ENCODE measurements at places on chromosomes 11 and 22.
A peak's percentile ranks its signal among the peaks of the same experiment; 100 is the strongest.

GRCh38 chr11:1572197-1573076, at the start of gene DUSP8:
Gene DUSP8, minus strand, starts transcription at chr11:1572271. Its CDS starts 6,445 bp downstream, at chr11:1565826.
- DNase-seq, result peak; percentile 81

GRCh38 chr22:25672289-25673084, 69.5 kb upstream of the MYO18B start:
- DNase-seq, result no peak

- DNase-seq, result peak; percentile 64
These were observed 9.5 kb downstream of the RBMXL2 start for GRCh38 chr11:7098235-7098832.

GRCh38 chr11:515131-515530, 8.1 kb upstream of the RNH1 start:
- no peak for DNase-seq

GRCh38 chr11:95835351-95835750, 45.1 kb downstream of the CEP57 start:
- DNase-seq, result no peak

DNA sequence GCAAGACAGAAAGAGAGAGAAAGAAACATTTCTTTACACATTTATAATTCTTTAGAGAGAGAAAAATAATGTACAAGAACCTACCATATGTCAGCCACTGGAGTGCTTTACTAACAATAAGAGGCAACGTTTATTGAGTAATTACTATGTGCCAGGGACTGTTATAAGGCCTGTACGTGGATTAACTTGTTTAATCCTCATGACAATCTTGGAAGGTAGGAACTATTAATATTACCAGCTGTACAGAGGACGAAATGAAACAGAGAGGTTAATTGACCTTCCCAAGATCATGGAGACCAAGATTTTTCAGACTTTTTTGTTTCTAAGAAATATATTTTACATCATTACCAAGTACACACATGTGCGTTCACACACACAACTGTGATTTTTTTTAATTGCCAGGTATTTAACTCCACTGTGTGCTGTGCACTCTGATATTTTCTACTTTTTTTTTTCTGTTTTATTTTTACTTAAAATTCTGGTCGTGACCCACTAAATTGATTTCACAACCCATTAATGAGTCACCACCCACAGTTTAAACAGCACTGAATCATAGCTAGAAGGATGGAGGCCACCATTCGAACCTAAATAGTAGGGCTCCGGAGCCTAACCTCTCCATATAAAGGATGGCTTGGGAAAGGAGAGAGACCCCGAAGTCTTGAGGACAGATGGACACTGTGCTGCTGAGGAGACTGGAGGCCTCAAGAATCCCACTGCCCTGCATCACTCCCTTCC, 21.4 kb downstream of the CREB3L1 start:
- DNase-seq, result no peak

GRCh38 chr22:11628651-11629511, 3899.1 kb upstream of the OR11H1 start:
- DNase-seq, result no peak

DNA sequence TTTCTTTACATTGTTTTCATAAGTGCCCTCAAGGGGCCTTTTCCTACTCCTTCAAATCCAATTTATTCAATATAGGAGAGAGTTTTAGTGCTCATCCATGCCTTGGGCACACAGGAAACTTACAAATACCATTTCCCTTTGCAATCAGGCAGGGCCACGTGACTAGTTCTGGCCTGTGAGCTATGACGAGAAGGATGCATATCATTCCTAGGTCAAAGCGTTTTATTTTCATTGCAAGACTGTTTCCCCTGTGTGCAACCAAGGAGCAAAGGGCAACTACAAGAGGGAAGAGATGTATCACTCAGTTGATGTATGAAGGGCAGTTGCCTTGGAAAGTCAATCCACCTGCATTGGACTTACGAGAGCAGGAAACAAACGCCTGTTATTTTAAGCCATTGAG, 1.9 kb upstream of the TRAF6 start:
- DNase-seq, result no peak

- no peak for DNase-seq
These were observed 351.3 kb downstream of the JRKL start for GRCh38 chr11:96741068-96741467.

GRCh38 chr11:122998727-122999366, 17.2 kb upstream of the BSX start:
- DNase-seq, result no peak

- DNase-seq, result no peak
These were observed 434.3 kb downstream of the RAB38 start for GRCh38 chr11:87740968-87741367.

- peak; percentile 72 for DNase-seq
These were observed 22.4 kb upstream of the APOBEC3A start for GRCh38 chr22:38935023-38935422.

DNA sequence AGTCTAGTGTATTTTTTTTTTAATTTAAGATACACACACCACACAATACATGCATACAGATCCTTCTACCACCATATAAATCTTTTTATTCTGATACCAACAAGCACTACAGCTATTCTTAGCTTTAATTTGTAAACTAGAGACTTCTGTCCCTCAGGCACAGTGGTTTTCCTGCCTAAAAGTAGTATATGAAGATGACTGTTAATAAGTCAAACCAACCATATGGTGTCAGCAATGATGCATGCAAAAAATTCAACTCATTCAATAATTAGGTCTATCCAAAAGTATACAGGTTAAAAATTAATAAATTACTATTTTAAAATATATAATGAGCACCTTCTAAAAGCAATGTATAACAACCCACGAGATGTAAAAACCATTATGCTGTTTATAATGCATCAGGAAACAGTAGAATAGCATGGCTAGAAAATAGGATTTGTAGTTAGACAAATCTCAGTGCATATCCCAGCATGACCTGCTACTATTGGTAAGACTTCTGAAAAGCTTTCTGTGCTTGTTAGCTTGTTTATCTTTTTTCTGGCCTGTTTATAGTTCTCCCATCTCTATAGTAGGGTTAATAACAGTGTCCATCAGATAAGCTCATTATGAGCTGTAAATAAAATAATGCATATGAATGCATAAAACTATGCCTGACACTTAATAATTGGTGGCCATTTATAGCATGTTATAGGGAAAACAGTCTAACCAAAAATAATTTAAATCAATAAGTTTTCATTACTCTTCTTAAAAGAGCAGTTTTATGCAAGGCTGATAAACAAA, 10.2 kb downstream of the RAB38 start:
- DNase-seq, result no peak

DNA sequence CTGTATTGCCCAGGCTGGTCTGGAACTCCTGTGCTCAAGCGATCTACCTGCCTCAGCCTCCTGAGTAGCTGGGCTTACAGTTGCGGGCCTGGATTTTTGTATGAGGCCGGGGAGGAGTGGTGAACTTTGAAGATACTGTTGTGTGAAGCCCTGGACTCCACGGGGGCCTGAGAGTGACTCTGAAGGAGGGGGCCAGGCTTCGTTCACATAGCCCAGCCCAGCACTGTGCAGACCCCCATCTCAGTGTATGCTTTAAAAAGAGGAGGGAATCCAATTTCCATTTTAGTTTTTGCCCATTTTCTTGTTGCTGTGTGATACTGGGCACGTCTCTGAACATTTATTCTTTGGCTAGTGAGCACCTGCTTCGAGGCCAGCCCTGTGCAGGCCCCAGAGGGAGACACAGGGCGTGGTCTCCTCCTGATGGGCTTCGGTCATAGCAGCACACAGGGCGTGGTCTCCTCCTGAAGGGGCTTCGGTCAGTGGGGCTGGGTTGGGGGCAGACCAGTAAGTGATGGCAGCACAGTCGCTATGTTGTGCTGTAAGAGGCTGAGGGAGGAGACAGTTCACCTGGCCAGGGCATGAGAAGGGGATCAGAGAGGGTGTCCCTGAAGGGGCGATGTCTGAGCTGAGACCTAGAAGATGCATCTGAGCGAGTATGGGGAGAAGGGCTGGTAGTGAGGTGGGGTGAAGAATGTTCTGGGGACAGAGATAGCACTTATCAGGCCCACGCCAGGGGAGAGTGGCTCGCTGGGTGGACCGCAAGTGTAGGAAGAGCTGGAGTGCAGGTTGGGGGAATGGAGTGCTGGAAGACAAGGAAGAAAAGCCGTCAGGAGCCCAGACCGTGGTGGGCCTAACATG, 14.0 kb downstream of the SAMM50 start:
- DNase-seq, result no peak

DNA sequence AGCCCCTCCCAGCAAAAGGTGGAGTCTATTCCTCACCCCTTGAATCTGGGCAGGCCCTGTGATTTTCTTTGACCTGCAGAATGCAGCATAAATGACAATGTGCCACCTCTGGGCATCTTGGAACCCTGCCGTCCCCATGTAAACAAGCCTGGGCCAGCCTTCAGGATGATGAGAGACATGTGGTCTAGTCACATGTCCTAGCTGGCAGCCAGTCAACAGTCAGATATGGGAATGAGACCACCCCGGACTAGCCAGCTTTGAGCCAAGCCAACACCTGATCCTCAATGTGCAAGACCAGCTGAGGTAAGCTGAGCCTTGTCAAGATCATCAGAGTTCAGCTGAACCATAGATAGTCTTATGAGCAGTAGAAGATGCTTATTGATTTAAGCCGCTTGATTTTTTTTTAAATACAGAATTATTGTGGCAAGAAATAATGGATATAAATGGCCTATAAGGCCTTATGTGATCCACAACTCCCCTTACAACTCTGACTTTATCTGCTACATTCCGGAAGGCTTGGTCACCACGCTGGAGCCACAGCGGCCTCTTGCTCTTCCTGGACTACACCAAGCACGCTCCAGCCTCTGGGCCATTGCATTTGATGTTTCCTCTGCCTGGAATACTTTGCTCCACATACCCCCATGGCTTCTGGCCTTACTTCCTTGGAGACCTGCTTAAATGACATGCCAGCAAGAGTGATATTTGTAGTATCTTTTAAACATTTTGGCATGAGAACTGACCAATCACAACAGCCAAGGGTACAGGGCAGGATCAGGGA, 225.9 kb upstream of the SESN3 start:
- no peak for DNase-seq

DNA sequence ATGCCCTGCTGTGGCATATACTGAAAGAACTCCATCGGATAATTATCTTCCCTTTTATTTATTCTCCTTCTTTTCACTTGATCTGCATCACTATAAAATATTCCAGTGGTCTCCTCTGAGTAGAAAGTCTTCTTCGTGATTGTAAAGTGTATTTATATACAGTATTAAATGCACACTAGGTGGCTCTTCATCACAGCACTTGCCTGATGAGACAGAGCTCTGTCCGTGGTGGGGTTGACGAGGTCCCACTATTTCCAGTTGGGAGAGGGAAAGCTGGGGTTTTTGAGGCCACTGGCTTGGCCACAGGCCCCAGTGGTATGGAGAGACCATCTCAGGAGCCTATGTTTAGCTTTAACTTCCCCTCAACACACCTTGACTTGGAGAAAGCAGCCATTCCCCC, 31.6 kb upstream of the ZBTB16 start:
- DNase-seq, result no peak

- DNase-seq, result no peak
These were observed 90.1 kb downstream of the STK33 start for GRCh38 chr11:8503910-8504364.

DNA sequence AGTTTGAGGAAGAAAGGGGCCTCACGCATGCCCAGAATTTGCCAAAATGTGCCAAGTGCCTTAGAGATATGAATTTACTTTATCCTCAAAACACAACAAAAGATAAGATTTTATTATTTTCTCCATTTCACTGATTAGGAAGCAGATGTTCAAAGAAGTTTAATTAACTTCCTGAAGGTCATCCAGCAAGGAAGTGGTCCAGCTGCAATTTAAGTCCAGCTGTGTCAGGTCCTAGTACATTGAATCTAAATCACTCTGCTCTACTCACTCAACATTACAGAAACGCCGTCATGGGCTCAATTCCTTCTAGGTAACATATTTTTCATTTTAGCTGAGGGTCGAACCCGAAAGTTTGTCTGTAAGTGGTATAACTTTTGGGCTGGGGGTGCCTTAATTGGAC, 115.4 kb downstream of the CCDC34 start:
- DNase-seq, result no peak

- peak; percentile 38 for DNase-seq
These were observed 33.4 kb downstream of the MRTFA start for GRCh38 chr22:40603088-40603605.
